Activated T-cell treated with anti-CD3 and anti-CD28 coated beads, Interleukin-2, amount 50 U/mL, for 48 hours (primary cell): ENCODE measurements at places on chromosomes 2 and 18.
A peak's percentile ranks its signal among the peaks of the same experiment; 100 is the strongest.

DNA sequence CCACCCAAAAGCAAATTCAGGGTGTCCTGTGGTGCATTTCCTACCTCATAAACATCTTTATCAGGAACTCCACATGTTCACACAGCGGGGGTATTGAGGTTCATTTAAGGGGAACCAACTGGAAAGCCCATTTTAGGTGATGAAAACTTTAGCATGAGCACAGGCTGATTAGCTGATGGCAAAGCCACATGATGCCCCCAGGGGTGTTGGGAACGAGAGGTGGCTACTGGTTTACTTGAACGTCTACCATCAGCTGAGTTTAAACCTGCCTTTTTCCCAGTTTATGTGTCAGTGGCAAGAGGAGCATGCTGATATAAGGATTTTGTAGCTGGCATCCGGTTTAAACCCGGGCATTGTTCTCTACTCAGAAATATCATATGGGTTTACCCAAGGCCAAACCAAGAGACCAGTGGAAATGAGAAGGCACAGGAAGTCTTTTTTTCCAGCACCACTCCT lies 54.5 kb upstream of the UPP2 start:
- no peak for DNase-seq

GRCh38 chr18:78510636-78511035 lies 469.0 kb upstream of the SALL3 start:
- no peak for DNase-seq

DNA sequence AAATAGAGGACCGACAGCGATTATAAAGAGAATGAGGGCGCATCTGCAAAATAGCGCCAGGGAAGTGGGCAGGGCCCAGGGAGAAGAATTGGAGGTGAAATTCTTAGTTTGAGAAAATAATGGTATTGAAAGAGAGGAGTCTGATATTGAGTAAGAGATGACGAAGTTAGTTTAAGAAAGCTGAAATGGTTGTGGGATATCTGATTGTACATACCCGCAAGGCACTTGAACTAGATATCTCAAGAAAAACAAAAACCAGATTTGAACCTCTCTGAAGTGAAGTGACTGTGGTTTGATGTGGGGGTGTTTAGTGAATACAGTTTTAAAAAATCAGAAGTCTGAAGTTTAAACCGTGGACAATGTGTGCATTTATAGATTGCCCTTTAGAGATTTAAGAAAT lies 38.9 kb downstream of the ZNF532 start:
- no peak for DNase-seq

DNA sequence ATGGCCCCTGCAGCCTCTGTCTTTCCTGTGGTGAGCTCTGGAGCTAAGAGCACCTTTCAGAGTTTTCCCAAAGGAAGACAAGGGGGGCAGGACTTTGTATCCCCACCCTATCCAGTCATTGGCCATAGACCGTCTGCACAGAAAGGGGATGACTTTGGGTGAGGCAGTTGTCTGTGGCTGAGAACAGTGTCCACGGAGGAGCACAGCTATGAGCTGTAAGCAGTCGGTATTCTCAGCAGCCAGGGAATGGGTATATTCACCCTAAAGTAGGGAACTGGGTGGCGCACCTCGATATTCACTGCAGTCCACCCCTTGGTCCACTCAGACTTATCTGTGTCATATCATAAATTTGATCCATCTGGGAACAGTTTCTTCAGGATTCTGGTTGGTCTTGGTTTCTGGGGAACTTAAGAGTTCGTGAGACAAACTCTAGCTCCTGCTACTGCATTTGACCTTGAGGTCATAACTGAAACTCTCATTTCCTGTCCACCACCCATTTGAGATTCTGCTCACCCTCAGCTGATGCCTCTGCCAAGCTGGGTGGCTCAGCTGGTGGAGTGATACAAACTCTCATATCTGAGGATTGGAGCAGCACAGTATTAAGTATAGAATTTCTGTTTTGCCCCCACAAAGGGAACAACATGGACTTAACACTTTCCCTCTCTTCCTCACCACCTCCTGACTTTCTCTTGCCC lies 45.2 kb upstream of the SCG2 start:
- no peak for DNase-seq

DNA sequence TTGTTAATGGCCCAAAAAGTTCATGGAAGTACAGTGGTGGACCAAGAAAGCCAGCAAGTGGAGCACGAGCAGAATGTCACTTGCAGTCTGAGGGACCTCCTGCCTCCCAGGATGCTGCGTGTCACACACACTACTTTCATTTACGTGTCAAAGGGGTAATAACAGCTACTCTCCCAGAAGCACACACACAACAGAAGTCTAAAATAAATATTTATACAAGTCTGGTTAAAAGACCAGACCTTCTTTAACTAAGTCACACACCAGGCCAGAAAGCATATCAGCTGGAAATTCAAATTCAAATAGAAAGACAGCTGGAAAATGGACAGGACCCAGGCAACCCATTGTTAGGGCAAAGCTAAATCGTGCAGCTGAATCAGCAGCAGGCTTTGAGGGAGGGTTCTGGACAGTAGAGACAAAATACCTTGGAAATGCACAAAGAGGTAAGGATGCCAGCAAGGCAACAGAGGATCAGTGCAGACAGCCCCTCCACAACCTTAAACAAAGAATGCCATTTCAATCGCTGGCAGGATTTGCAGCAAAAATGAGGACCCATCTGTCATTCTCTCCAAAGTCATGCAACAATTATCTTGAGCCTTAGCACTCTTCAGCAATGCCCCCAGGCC lies 160.5 kb downstream of the TMEM163 start:
- DNase-seq: no peak

- DNase-seq: no peak
Measured at GRCh38 chr2:60822987-60823386, 58.4 kb upstream of the REL start.

DNA sequence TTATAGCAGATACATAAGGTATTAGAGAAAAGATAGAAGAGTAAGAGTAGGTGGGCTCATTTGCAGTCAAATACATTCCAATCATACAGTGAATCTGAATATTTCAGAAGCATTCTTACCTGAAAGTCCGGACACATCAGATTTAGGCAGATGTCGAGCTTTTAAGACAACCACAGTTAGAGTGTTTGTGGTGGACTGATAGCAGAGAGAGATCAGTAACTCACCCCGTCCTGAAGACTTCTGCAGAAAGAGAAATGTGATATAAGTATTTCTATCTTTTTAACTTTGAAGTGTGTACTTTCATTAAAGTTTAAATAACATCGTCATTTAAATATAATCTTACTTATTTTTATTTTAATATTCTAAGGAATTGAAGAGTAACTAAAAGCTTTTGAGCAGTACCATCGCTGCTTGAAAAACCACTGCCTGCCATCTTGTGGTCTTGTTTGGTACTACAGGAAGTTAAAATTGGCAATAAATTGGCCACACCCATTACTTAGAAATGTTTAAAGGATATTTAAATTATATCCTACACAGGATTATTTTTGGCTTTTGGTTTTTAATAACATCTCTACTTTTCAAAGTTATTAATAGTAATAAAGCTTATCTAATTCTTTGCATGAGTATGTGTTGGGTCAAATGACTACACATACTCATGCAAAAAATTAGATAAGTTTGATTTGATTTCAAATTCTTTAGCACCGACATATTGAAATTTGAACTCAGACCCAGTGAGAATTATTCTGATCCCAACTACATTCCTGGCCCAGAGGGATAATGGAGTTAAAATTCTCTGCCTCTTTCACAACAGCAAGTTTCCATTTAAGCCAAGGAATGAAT lies 5.5 kb downstream of the SYT4 start:
- no peak for DNase-seq

DNA sequence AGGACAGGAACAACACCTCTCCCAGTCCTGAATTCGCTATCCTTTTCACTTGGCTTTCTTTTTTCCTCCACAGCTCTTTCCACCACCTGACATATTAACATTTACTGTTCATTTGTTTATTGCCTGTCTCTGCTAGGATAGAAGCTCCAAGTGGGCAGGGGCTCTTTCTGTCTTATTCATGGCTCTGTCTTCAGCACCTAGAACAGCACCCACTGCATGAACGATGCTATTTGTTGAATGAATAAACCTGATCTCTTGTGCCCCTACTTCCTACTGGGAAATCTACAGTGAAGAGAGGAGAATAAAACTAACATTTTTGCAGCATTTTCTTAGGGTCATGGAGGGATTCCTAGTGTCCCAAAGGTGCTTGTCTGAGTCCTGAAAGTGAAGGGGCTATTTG lies 24.4 kb upstream of the GAREM2 start:
- DNase-seq: no peak

DNA sequence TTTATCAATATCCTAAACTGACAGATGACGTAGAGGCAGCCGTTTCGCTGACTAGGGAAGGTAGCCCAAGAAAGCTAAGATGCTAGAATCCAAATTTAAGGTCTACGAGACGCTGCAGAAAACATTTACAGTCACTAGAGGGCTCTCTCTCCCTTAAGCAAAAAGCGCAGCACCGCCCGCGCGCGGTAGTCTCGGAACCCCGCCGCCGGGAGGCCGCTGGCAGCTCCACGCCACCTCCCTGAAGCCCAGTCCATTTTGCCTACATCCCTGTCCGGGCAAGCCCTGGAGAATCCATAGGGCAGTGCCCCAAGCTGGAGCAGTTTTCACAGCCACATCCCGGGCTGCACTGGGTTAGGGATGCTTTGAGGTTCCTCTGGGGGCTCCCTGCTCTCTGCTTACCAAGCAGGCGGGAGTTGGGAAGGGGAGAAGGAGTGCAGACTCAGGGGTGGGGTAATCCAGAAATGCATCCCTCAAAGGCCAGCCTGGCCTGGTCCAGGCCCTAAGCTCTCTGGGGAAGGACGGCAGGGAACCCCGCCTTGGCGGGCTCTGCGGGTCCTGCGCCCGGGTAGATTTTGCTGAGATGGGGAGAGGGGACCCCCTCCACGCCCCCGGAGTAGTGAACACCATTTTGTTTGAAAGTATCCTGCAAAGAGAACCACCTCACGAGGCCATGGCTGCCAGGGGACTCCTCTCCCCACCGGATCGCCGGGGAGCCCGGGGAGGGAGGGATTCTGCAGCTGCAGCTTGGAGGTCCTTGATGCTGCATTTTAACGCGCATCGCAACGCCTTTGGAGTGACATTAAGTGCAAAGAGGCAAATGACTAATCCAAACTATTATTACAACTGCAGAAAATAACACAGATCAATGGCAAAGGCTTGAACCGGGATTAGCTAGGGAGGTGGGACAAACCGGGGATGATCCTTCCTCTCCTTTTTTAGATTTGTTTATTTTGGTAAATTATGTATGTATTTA lies 1.3 kb upstream of the DPYSL5 start:
- DNase-seq: peak; percentile 72

GRCh38 chr2:9657083-9657482 lies 26.3 kb upstream of the YWHAQ start:
- no peak for DNase-seq

- no peak for DNase-seq
Measured at GRCh38 chr18:47898055-47898454, 32.4 kb downstream of the SMAD2 start.
